CD4-positive, alpha-beta memory T cell (primary cell): ENCODE measurements at places on chromosomes 12 and 14.

GRCh38 chr12:27191531-27191930 is 52.6 kb upstream of the STK38L start:
- DNase-seq, result no peak

DNA sequence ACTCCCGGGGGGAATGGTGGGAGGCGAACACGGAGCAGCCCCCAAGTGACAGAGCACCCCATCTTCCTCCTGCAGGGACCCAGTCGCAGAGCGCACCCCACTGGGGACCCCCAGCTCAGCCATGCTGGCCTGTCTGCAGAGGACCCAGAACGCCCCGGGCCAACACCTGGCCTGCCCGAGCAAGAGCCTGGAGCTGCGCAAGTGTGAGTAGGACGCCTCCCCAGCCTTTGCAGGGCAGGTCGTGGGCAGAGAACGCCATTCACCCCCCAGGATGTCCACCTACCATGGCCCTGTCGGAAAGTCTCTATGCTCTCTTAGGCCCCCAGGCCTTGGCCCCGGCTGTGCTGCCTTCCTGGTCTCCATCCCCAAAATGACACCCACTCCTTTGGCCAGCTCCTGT is 30.4 kb downstream of the FAM222A start:
- no peak for DNase-seq

DNA sequence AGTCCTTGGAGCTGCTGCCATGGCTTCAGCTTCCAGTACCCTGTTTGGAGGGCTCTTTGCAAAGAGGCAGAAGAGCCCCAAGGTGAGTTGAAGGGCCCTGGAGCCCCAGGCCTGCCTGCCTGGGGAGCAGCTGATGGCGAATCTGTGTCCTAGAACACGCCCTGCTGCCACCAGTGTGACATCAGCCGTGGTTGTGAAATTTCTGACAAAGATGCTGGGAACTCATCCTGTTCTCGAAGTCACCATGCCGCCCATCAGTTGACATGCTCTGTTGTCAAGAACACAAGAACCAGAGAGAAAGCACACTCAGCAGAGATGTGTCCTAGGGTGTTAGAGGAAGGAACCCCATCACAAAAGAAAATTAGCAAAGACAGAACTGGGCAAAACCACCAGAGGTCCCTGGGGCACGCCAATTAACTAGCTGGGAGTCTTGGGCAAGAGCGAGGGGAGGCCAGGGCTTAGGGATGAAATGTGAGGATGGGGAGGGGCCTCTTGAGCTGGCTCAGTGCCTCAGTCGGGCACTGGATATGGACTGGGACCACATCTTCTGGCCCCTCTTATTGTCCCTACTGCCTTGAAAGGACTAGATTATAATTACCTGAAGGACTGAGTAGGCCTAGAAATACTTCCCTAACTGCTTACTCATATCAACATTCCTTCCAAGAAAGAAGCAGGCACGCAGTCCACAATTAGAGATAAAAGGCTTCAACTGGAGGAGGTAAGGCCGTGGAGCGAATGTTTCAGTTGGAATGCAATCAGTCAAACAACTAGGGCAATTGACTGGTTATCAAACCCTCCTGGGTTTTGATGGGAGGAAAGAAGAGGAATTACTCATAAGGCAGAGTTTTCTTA is 163.1 kb downstream of the CACNA1C start:
- no peak for DNase-seq

DNA sequence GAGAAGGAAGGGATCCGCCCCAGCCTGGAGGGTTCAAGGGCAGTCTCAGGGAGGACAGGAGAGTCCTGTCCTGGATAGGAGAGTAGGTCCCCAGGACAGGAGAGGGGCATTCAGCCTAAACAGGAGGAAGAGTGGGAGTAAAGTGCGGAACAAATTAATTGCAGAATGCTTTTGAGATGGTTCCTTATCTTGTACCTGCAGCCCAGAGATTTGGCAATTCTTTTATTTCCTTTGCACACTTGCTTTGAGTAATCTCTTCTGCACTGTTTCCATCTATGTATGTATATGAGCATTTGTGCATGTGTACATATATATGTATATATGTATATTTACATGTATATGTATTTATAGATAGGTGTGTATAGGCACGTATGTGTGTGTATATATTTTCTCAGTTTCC is 22.7 kb downstream of the PLEK2 start:
- no peak for DNase-seq

GRCh38 chr14:83559721-83560120 is 1970.2 kb upstream of the FLRT2 start:
- no peak for DNase-seq

DNA sequence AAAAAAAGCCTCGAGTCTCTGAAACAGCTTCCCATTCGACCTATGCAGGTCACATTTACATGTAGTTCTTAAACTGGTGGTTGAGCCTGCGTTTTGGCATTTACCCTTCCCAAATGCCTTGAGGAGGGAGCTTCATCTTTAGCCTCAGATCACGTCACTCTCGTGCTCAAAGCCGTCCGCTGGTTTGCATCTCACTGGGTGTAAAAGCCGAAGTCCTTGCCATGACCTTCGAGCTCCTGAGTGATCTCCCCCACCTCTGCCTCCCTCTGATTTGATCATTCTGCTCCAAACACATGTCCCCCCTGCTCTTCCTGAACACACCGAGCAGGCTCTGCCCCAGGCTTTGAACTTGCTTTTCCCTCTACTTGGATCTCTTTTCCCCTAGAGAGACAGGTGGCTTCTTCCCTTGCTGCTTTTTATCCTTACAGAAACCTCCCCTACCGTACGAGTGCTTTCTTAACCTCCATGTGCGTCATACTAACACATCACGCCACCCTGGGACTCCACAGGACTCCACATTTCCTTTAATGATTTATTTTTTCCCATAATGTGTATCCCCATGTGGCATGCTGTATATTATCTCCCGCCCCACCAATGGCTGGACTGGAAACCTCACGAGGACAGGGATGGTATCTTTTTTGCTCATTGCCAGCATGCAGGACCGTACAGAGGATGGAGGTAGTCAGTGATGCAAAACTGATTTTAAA is 610.7 kb downstream of the VRK1 start:
- DNase-seq, result no peak

DNA sequence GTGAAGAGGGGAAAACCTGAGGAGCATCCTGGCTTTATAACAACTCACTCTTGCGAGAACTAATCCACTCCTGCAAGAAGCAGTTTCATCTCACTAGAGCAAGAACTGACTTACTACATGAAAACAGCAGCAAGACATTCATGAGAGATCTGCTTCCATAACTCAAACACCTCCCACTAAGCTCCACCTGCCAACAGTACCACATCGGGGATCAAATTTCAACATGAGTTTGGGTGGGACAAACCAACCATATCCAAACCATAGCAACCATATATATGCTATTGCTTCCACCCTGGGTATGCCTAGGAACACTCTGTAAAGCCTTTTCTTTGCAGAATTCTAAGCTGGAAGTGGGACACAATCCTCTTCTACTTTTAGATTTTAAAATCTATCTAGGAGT is 13.9 kb upstream of the AVPR1A start:
- no peak for DNase-seq

DNA sequence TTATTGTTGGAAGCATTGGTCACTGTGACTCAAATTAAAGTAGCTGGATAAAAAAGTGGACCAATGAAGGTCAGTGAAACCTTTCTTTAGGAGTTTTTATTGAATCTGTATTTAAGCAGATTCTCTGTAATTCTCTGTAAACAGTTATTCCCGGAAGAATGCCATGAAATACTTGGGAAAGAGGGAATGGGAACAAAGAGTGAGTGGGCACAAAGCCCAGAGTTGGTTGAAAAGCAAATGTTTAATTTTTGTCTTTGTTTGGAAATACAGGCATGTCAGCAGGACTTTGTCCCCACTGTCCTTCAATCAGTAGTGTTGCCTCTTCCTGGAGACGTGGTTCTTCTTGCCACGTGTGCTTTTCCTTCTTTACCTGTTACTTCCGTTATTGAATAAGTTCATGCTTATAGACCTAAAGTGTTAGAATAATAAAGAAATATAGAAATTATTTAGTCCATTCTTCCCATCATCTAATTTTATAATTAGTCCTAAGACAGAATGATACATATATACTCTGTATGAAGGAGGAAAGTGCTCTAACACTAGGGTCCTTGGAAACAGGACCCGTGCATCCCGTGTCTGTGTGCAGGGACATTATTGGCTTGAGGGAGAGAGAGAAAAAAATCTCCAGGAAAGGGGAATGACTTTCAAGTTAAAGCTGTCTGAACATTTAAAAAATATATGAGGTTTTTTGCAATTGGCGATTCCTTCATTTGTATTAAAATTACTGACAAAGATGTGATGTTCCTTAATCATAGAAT is 2.0 kb upstream of the ANG start:
- no peak for DNase-seq

GRCh38 chr14:22428700-22429291 is 160.2 kb downstream of the DAD1 start:
- no peak for DNase-seq

DNA sequence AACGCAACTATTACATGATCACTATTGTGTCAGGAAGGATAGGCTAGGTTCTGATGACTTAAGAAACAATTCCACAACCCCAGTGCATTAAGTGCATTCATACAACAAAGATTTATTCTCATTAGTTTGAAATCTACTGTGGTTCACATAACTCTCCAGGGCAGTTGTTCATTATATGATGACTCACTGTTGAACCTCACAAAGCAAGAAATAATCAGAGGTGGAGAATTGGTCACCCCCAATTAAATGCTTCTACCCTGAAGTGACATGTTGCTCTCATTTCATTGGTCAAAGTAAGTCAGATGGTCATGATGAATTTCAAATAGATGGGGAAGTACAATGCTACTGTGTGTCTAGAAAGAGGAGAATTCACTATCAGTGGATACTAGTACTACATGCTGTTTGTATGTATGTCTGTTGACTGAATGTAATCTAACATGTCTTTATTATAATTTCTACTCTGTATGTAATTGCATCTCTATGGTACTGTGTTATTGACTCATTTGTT is 6.1 kb upstream of the HELB start:
- DNase-seq, result no peak

- no peak for DNase-seq
Measured at GRCh38 chr12:16407346-16407745, 59.9 kb downstream of the MGST1 start.

DNA sequence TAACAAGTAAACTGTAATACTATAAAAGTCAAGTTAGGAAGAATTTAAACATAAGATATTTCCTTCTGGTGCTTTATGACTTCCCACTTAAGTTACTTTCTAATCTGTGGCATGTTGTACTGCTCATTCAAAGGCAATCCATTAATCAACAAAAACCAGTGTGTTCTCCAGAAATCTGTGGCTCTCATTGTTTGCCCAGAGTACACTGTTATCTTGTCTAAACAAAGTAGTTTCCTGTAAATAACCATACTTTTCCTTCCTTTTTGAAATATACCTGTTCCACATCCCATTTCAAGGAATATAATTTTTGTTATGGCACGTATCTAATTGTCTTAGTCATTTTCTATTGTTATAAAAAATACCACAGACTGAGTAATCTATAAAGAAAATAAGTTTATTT is 184.1 kb downstream of the CCER1 start:
- no peak for DNase-seq

DNA sequence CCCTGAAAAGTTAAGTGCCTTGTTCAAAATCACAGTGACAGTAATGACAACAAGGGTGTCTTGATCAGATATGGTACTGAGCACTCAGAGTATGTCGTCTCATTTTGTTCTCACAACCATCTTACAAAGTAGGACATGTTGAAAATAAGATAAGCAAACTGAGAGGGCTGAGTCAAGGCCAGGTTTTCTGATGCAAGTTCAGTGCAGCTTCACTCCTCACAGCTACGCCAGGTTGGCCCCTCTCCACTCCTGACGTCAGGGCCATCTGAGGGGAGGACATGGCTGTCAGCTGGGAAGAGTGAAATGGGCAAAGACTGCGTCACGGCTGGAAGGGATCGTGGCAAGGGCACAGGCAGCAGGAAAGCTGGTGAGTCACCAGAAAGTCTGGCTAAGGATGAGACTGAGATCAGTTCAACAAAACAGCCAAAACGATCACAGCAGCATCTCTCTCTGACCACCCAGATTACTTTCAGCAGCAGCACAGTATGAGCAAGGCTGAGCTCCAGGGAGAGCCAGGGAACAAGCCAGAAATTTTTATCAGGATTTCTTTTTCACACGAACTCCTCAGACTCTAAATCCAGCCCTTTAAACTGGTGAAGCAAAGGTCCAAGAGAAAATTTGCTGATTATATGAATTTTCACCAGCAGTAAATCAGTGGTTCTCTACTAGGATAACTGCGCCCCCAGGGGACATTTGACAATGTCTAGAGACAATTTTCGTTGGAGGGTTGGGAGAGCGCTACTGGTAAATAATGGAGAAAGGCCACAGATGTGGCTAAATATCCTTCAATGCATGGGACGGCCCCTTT is 297.9 kb upstream of the AMIGO2 start:
- no peak for DNase-seq

- no peak for DNase-seq
Measured at GRCh38 chr14:69941768-69942742, 62.8 kb downstream of the SMOC1 start.

DNA sequence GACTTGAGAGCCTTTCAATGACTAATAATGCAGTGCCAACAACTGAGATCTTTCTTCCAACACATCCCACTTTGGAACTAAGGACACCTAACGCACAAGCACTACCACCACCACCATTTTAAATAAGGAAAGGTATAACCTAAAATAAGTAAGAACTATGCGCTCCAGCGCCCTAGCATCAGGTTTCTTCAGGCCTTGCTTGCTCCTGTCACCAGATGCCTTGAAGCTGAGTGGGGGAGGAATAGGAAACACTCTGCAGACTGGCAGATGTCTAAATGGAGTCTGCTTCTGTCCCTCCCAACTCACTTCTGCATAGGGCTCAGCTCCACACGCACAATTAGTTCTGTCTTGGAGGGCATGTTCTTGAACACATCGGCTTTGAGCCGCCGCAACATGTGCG is 15.1 kb downstream of the CHD4 start:
- no peak for DNase-seq

DNA sequence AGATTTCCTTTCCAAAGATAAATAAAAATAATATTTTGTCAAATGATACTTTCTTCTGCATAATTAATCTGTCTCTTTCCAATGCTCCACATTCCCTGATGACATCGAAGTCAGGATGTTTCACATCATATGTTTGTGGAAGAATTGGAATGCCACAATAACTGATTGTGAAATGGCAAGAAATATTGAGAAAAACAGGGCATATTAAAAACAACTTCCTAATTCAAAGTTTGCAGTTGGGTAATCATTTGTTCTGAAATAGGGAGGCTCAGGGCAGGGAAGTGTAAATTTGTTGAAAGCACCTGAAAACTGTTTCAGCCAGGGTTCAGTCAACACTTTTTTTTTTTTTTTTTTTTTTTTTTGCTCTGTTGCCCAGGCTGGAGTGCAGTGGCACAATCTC is 50.7 kb downstream of the BCAT1 start:
- DNase-seq, result no peak

- no peak for DNase-seq
Measured at GRCh38 chr12:22353615-22354325, 19.3 kb upstream of the ST8SIA1 start.

DNA sequence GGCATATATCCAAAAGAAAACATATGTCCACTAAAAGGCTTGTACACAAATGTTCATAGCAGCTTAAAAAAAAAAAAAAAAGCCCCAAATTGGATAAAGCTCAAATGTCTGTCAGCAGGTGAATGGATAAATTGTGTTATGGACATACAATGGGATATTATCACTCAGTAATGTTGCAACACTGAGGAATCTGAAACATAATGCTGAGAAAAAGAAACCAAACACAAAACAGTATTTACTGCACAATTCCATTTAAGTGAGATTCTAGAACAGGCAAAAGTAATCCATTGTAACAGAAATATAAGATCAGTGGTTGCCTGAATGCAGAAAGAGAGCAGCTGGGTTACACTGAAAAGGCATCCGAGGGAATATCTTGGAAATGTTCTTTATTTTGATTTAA is 117.9 kb downstream of the SLC15A5 start:
- DNase-seq, result no peak
